SHP77 (cell line): ENCODE measurements at places on chromosomes 16 and 17.
A peak's percentile ranks its signal among the peaks of the same experiment; 100 is the strongest.

DNA sequence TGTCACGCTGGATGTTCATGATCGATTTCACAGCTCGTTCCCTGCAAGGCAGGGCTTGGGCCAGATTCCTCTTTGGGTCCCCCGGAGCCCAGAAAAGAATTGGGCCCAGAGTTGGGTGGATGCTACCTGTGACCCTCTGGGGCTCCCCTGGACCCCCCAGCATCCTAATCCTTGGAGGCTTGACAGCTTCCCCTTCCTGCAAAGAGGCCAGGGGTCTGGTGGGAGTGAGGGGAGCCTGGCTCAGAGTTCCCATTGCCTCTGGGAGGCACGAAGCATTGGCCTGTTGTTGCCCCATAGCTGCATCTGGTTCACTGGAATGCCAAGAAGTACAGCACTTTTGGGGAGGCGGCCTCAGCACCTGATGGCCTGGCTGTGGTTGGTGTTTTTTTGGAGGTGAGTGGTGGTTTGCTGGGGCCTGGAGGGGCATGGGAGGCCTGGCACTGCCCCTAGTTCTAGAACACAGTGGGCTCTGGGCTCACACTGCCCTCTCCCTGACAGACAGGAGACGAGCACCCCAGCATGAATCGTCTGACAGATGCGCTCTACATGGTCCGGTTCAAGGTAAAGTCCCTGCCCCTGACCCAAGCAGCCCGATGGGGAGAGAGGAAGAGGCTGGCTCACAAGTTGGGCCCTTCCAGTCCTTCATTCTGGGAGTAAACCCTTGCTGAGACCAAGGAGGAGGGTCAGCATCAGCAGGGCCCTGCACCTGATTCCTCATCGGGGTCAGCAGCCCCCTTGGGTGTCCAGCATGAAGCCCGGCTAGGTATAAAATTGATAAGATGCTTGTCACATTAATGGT, 7.2 kb downstream of the CA7 start:
- no peak for DNase-seq

DNA sequence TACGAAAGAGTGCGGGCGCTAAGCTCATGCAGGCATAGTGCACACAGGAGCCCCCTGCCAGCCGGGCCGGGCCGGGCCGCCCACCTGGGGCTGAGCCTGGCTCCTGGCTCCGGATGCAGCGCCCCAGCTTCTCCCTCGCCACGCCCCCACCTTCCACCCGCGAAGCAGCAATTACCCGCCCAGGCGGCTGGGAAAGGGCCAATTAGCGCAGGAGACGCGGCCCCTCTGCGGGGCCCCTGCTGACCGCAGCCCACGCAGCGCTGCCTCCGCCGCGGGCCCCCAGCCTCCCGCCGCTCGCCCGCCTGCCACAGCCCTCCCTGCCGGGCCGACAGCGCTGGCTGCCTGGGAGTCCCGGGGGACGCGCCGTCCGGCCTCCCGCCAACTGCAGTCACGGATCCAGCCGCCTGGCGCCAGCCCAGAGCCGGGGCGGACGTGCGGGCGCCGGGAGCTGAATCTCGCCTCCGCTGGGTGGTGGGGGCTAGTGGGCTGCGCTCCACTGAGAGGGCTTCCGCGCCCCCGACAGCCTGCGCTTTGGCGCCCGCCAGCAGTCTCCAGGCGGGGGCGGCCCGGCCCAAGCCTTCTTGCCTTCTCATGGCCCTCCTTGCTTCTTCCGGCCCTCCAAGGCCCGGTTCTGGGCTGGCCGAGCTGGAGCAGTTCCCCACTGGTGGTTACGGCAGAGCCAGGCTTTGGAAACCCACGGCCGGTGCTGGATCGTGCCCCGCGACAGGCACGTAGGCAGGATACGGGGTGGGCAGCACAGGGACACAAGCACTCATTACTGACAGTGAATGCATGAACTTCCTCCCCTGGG, 14.9 kb upstream of the CBFB start:
- DNase-seq: peak; percentile 51

DNA sequence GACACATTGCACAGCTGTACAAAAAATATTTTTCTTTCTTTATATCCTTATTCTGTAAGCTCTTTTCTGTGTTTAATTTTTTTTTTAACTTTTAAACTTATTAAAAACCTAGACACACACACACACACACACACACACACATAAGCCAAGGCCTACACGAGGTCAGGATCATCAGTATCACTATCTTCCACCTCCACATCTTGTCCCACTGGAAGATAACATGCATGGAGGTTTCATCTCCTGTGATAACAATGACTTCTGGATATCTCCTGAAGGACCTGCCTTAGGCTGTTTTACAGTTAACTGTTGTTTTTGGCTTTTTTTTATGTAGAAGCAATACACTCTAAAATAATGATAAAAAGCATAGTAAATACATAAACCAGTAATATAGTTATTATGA, 71.2 kb downstream of the TNRC6C start:
- no peak for DNase-seq

DNA sequence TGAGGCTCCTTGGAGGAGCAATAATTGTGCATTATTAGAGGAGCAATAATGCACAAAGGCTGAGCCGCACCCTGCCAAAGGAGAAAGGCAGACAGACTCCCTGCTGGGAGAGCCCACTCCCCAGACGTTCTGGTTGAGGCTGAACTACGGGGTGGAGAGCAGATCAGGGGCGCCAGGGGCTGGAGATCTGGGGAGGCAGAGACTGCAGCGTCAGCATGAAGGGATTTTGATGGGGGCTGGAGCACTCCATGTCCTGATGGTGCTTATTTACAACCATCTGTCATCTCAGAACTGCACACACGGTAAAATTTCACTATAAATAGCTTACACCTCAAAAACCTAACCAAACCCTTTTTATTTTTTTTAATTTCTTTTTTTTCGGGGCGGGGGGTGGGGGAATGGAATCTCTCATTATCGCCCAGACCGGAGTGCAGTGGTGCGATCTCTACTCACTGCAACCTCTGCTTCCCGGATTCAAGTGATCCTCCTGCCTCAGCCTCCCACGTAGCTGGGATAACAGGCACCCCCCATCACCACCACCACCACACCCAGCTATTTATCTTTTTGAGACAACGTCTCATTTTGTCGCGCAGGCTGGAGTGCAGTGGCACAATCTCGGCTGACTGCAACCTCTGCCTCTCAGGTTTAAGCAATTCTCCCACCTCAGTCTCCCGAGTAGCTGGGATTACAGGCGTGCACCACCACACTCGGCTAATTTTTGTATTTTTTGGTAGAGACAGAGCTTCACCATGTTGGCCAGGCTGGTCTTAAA, 4.3 kb upstream of the C16orf95 start:
- no peak for DNase-seq

GRCh38 chr17:79983456-79983855, 52.2 kb downstream of the TBC1D16 start:
- no peak for DNase-seq

DNA sequence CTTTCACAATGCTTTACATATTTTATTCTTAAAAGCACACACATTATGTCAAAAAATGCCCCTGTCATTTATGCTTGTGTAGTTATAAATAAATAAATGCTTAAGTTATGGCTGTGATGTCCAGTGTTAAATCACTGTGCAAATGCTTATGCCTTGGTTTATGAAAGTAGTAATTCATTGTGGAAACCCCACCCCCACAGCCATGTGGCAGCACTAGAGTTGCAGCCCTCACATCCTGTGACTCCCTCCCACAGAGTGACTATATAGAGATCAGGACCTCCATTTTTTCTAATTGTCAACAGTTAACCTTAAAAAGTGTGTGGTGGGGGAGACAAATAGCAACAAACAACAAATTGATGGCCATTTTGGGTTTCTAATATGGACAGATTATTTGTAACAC, 2.4 kb downstream of the SKAP1 start:
- peak; percentile 9 for DNase-seq

DNA sequence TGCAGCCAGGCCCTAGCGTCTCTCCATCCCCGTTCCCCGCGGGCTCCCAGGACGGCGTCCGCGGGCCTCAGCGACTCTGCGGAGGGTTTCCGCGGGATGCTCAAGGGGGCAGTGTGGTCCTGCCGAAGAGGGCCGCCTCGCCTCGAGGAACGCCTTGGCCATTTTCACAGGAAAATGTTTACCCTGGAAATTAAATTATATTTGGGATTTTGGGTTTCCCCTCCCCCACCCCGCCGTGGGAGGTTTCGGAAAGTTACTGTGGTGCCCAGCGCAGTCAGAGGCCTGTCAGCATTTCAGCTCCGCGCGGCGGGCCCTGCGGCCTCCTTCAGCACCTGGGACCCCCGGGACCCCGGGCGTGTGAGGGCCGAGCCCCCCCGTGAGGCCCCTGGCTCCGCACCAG, 94.5 kb downstream of the PCTP start:
- DNase-seq: no peak

DNA sequence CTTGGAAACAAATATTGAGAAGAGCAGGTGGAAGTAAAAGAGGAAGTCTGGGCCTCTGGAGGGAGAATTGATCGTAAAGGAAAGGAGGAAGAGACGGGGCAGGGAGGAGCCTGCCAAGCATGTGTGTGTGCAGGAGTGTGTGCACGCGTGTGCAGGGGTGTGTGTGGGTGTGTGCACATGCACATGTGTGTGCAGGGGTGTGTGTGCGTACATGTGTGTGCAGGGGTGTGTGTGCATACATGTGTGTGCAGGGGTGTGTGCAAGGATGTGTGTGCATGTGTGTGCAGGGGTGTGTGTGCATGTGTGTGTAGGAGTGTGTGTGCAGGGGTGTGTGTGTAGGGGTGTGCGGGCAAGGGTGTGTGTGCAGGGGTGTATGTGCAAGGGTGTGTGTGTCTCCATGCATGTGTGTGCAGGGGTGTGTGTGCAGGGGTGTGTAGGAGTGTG, 10.0 kb downstream of the CEP295NL start:
- DNase-seq: no peak

DNA sequence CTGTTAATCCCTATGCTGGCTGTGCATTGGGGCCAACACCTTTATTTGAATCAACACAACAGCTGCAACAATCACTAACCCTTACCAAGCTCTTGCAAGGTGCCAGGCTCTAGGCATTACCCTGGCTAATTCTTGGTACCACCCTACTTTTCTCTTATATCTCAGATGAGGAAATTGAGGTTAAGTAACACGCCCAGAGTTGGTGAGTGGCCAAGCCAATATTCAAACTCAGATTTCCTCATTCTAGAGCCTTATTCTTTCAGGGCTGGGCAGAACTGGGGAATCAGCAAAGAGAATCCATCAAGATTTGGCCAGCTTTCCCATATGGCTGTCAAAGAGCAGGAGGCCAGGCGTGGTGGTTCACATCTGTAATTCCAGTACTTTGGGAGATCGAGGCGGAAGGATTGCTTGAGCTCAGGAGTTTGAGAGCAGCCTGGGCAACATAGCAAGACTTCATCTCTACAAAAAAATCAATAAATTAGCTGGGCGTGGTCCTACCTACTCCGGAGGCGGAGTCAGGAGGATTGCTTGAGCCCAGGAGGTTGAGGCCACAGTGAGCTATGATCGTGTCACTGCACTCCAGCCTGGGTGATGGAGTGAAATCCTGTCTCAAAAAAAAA, 23.7 kb downstream of the ARSG start:
- no peak for DNase-seq

- DNase-seq: no peak
Measured at GRCh38 chr16:68972013-68972412, 128.7 kb downstream of the TANGO6 start.

DNA sequence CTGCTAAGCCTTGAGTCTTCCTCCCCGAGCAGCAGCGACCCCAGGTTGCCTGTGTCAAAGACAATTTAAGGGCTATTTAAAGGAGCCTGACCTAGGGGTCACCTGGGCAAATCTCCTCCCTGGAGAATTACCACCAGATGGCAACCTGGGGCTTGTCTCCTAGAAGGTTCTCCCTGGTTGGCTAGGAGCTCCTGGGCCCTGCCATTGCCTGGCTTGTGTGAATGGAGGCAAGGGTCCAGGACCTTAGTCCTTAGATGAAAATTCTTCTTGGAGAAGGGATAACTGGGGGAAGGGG, 51.3 kb upstream of the TAC4 start:
- peak; percentile 18 for DNase-seq

DNA sequence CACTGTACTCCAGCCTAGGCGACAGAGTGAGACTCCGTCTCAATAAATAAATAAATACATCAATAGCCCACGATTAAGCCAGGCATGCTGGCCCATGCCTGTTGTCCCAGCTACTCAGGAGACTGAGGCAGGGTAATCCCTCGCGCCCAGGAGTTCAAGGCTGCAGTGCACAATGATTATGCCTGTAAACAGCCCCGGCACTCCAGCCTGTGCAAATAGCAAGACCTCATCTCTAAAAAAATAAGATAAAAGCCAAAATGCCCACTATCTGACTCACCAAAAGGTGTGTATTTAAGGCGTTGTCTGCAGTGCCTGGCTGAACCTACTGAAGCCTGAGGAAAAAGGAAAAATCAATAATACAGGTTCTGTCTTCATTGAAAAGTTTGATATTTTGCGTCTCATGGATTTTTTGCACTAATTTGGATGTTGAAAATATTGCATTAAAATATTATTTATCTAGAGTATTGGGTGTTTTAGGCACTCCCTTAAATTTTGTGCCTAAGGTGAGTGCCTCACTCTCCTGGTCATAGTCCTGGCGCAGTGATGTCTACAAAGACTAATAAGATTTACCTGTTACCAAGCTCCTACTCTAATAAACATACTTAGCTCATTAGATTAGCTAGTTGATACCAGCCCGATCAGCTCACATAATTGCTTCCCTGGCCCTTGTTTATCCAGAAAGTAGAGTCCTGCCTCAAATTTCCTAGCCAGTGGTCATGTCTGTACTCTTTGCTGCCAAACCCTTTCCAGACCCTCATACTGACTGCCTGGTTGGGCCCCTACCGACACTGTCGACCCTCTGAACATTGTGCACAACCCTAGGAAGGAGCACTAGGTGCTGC, 24.7 kb upstream of the TOB1 start:
- DNase-seq: no peak

DNA sequence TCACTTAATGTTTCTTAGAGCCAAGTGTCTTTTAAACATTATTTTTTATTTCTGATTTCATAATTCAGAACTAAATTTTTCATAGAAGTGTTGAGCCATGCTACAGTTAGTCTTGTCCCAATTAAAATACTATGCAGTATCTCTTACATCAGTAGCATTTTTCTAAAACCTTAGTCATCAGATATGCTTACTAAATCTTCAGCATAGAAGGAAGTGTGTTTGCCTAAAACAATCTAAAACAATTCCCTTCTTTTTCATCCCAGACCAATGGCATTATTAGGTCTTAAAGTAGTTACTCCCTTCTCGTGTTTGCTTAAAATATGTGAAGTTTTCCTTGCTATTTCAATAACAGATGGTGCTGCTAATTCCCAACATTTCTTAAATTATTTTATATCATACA, 13.6 kb upstream of the BCAS3 start:
- no peak for DNase-seq

DNA sequence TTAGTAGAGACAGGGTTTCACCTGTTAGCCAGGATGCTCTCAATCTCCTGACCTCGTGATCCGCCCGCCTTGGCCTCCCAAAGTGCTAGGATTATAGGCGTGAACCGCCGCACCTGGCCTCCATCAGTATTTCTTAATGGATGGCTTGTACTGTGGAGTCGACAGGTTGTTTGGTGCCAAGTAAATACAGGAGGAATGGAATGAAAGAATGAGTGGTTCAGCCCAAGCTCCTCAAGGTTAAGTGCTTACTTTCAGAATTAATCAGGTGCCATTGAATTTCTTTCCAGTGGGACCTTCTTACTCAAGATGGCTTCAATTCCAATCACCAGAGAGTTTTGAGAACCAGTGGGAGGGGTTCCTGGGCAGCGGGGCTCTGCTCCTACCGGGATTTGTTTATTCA, 25.0 kb downstream of the ALOX15 start:
- no peak for DNase-seq
